ENCODE measurements at places on chromosomes 13 and 19.

DNA sequence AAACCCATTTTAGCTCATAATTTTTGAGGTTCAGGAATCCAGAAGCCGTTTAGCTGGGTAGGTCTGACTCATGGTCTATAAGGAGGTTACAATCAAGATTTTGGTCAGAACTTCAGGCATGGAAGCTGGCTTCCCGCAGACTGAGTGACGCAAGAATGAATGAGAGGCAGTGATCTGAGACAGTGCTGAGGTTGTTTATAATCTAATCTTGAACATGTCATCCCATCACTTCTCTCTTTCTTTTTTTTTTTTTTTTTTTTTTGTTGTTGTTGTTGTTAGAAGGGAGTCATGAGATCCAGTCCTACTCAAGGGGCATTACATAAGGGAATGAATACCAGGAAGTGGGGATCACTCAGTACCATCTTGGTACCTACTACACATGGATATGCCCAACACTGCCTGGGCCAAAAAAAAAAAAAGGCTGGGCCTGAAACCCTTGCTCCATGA, 217.4 kb downstream of the DLEU7 start:
- DNase-seq, result peak; percentile 59

GRCh38 chr13:110366733-110367132, 59.6 kb downstream of the COL4A2 start:
- DNase-seq, result no peak

GRCh38 chr13:112959206-112959605, 9.8 kb upstream of the MCF2L start:
- DNase-seq, result no peak

GRCh38 chr19:14404312-14404711, 14.8 kb downstream of the DDX39A start:
- DNase-seq, result no peak

GRCh38 chr13:112970552-112971287, 1.7 kb downstream of the MCF2L start:
- no peak for DNase-seq

DNA sequence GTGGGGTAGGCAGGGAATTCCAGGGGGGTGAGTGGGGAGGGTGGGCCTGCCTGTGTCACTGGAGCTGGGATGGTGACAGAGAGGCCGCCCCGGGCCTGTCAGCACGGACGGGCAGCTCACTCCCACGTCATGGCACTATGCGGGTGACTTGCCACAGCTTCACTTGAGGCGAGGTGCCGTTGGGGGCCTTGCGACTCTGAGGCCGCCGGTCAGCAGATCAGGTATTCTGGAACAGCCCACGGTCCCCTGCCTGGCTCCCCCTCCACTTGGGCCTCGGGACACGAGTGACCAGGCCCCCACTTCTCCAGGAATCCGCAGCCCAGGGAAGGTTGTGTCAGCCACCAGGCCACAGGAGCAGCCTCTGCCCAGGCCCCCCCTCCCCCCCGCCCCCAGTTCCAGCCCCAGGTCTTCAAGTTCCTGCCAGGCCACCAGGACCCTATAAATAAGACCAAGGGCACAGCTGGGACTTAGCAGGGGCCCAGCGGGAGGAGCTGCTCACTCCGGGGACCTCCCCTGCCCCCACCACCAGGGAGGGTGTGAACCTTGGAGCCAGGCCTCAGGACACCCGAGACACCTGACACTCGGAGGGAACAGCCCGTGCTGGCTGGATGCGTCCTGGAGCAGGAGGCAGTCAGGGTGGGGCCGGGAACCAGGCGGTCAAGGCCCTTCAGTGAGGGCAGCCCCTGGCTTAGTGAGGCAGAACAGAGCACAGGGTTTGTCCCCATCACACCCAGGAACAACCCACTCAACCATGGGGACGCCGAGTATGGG, 2.7 kb upstream of the MIDN start:
- DNase-seq, result no peak

- no peak for DNase-seq
These were observed 22.3 kb downstream of the ZSWIM9 start for GRCh38 chr19:48192750-48193149.

GRCh38 chr19:18416778-18417249, 2.4 kb upstream of the SSBP4 start:
- peak; percentile 95 for DNase-seq

- no peak for DNase-seq
These were observed 20.7 kb downstream of the NDFIP2 start for GRCh38 chr13:79501538-79502232.

- no peak for DNase-seq
These were observed 1.7 kb upstream of the BCAM start for GRCh38 chr19:44807162-44807561.

DNA sequence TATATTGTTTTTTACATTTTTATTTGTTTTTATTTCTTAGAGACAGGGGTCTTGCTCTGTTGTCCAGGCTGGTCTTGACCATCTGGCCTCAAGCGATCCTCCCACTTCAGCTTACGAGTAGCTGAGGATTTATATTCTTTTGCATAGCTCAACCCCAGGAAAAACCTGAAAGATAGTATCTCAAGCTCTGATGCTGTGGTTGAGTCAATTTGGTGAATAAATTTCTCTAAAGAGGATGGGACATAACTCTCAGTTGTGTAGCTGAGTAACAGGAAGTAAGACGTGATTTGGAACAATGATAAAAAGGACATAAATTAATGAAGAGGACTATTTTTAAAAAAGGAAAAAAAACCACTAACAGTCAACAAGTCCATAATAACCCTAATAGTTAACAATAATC, 79.8 kb upstream of the TNFSF11 start:
- peak; percentile 61 for DNase-seq

DNA sequence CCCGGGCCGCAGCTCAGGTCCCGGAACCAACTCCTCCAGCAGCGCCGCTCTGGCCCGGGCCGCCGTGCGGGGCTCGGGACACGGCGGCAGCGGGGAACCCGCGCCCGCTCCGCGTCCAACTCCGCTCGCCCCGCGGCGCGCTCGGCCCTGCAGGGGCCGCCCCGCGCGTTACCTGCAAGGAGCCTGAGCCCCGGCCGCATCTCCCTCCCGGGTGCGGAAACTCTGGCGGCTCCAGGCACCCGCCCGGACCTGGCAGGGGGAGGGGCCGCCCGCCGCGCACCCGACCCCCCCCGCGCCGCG, at the start of gene TMTC4:
Gene TMTC4, minus strand, starts transcription at position 224 of the 300 bp plus-strand sequence. CDS start 4,433 bp downstream, outside the sequence.
- DNase-seq, result no peak

DNA sequence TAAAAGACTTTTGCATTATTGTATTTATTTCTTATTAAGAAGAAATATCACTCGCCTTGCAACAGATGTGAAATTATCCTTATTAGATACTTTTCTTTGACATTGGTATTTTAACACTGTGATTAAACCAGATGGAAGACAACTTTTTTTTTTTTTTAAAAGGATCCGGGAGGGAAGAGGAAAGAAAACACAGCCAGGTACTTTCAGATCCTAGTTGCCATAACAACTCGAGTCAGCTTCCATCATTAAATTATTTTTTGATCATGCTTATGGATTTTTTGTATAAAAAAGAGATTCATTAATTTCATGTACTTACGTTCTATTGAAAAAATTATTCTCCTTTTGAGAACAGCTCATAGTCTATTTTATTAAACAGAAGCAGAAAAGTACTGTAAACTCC, 515.7 kb downstream of the TBC1D4 start:
- DNase-seq, result no peak

- peak; percentile 88 for DNase-seq
These were observed 1.4 kb downstream of the CIC start for GRCh38 chr19:42270346-42271044.

- DNase-seq, result no peak
These were observed 3.4 kb downstream of the ZMYM2 start for GRCh38 chr13:19961924-19962323.

- DNase-seq, result no peak
These were observed 5.7 kb upstream of the GGACT start for GRCh38 chr13:100594255-100594654.

DNA sequence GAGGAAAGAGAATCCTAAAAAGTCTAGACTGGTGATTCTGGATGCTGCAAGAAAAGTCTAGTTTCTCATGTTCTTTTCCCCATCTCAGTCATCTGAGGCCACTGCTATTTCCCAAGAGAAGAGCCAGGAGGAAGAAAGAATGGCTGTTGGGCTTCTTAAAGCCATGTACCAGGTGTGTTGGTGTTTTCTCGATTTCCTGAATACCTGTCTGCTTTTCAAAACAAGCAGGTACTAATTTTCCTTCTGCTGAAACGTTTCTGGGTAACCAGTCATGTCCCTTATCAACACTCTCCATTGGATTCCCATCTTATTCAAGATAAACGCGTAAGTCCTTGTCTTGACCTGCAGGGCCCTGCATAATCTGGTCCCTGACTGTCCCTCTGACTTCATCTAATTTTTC, 1.1 kb downstream of the ZNF570 start:
- peak; percentile 12 for DNase-seq

- DNase-seq, result no peak
These were observed 4.2 kb upstream of the PDX1 start for GRCh38 chr13:27915301-27916207.

DNA sequence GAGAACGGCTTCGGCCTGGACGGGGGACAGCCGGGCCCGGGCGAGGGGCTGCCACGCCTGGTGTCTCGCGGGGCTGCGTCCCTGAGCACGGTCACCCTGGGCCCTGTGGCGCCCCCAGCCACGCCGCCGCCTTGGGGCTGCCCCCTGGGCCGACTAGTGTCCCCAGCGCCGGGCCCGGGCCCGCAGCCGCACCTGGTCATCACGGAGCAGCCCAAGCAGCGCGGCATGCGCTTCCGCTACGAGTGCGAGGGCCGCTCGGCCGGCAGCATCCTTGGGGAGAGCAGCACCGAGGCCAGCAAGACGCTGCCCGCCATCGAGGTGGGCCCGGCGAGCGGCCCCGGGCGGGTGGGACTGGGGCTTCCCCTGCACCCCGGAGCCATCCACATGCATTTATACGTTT, 10.7 kb downstream of the RELB start:
- no peak for DNase-seq

- DNase-seq, result peak; percentile 15
These were observed 116.2 kb downstream of the TBC1D4 start for GRCh38 chr13:75365724-75366173.

DNA sequence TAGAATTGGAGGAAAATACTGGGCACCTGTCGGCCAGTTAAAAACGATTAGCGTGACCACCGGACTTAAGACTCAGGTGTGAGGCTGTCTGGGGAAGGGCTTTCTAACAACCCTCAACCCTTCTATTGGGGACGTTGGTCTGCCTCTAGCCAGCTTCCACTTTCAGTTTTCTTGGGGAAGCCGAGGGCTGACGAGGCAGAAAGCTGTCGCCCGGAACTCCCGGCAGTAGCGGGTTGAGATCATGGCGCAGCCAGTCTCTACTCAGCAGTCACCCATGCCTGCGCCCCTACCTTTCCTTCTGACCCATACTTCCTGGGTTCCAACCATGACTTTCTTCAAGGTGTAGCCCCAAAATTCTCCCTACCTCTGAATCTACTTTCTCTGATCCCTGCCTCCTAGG, 1424.1 kb downstream of the SLITRK1 start:
- no peak for DNase-seq

GRCh38 chr13:30742901-30743300, 7.6 kb downstream of the ALOX5AP start:
- DNase-seq, result no peak

- DNase-seq, result no peak
These were observed 309.8 kb downstream of the OXGR1 start for GRCh38 chr13:96684469-96684868.

DNA sequence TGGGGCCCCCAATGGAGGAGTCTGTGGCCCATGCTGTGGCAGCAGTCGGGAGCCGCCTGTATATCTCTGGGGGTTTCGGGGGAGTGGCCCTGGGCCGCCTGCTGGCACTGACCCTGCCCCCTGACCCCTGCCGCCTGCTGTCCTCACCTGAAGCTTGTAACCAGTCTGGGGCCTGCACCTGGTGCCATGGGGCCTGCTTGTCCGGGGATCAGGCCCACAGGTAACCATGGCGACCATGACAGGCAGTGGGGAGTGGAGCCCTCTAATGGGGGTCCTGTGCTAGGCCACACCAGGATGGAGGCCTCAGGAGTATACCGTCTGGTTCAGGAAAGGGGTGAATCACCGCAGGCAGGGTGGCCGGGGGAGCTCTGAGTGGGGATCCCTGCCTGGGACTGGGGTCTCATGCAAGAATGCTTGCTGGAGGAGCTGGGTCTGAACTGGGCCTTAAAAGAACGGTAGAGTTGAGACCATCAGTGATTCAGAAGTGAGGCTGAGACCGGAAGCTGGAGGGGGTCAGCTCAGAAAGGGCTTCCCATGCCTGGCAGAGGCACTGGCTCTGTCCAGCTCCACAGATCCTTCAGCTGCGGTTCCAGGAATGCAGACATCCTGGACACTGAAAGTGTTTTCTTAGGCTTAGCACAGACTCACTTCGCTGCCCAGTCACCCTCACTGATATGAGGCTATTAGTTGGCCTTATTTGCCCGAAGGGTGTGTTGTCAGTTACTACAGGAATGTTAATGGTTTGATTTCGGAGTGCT, 29.1 kb downstream of the CNFN start:
- DNase-seq, result no peak

DNA sequence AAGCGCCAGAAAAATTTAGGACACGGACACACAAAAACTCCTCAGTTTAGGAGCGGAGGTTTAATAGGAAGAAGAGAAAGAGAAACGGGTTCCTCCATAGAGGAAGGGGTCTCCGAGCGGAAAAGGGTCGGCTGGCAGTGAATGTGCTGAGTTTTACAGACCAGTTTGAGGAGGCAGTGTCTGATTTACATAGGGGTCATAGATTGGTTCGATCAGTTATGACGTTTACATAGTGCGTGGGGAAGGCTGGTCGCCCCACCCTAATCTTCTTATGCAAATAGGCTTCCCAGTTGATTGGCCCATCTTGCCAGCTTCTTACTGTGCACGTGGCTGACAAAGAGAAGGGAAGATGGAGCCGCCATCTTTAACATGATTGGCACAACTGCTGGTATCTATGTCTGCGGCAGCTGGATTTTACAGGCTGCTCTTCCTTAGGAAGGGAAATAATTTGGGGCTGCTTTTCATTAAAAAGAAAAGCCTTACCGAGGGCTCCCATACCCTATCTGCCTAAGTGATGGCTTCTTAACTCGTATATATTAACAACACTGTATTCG, 1.2 kb upstream of the ZNF225 start:
- peak; percentile 89 for DNase-seq

DNA sequence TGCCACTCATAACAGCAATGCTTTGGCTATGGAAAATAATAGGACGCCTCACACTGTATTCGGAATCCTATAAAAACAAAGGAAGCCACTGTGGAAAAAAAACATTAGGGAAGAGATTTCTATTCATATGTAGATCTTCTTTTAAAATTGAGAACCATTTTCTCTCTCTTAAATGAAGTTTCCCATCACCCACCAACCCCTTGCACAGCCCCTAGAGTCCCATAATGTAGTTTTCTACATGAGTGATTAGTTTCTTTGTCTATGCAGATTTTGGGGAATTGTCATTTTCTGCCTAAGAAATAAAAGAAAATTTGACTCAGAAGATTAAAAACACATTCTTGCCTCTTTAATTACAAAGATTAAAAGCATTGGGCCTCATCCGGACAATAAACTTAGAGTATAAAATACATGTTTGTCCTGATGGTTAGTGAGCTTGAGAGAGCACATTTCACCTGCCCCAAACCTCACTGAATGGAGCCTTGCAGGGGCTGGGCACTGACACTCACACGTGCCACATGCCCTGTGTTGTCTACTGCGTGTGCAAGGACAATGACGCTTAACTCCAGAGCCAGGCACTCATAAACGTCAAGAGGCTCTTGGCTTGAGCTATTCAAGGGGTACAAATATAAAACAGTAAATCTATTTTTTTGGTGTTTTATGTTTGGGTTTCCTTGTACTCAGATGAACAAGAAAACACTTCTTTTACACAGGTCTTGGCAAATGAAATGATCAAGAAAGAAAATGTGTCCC, 40.0 kb upstream of the KL start:
- no peak for DNase-seq

GRCh38 chr19:37817180-37817981, 38.0 kb upstream of the ZNF573 start:
- peak; percentile 64 for DNase-seq
